ENCODE measurements at places on chromosomes 13 and 19.
A peak's percentile ranks its signal among the peaks of the same experiment; 100 is the strongest.

DNA sequence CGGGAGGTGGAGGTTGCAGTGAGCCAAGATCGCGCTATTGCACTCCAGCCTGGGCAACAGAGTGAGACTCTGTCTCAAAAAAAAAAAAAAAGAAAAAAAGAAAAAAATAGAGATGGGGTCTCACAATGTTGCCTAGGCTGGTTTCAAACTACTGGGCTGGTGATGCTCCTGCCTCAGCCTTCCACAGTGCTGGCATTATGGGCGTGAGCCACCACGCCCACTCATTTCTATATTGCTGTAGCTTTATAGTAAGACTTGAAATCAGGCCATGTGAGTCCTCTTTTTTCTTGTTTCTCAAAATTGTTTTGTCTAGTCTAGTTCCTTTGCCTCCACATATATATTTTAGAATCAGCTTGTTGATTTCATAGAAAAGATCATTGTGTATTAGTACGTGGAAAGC is 18.3 kb downstream of the DNM2 start:
- no peak for DNase-seq

GRCh38 chr19:57814505-57815246 is at the start of gene ZNF552:
Gene ZNF552 (minus strand): TSS chr19:57814913. CDS start chr19:57814743, 170 bp downstream.
- DNase-seq, result peak; percentile 53

DNA sequence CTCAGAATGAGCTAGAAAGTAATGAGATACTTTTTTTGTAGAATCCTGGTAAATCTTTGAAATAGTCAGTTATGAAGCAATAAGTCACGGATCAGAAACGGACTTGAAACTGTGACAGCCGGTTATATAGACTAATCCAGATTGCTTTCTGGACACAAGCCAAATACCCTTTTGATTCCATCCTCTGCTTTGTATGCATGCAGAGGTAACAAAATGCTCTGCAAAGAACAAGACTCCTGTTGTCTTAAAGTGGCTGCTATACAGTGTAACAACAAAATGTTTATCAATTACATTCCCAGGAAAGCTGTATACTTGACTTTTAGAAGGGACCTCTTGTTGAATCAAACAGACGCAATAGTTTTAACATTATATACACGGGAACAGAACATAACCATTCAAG is 66.5 kb upstream of the STARD13 start:
- DNase-seq, result no peak

DNA sequence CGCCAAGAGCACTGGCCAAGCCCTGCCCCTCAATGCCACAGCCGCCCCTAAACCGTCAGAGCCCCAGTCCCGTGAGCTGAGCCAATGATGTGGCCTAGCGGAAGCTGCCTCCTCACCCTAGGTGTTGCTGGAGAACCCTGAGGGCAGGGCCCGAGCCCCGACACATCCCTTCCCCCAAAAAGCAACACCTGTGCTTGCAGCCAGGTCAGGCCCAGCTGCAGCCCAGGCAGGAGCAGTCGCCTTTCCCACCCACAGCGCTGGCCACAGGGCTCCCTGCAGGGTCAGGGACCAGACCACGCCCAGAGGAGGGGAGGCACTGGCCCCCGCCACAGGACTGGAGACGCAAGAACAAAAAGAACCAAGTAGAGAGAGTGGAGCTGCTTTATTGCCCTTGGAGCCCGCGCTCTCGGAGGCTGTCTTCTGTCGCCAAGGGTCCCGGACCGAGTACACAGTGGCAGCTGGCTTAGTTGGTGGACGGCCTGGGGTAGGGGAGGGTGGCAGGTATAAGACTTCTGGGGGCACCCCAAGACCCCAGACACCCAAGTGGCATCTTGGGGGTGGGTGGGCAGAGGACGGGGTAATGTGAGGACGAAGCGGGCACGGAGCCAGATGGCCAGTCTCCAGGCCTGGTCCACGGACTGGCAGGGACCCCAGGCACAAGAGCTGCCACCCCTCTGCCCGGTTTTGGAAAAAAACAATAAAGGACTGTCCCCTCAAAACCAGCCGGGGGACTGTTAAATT is 3.3 kb downstream of the P2RY11 start:
- DNase-seq, result no peak

DNA sequence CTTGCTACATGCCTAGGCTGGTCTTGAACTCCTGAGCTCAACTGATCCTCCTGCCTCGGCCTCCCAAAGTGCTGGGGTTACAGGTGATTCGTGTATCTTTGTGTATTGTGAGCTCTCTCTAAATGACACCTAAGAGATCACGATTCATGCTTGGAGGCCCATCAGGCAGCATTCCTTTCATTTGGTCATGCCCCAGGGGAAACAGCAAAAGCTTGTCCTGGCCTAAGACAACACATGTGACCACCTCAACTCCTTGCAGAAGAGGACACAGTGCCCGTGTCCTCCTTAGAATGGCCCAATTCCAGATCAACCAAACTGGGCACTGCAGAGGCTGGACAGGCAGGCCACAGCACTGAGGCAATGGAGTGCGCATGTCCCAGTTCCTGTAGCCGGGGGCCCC is 32.5 kb downstream of the ZC3H4 start:
- DNase-seq, result no peak

GRCh38 chr13:20924758-20925394 is 22.3 kb upstream of the XPO4 start:
- peak; percentile 56 for DNase-seq

GRCh38 chr19:1377965-1378785 is 5.5 kb upstream of the NDUFS7 start:
- no peak for DNase-seq

- peak; percentile 45 for DNase-seq
Observed at GRCh38 chr13:46321494-46322225, 65.4 kb downstream of the RUBCNL start.

DNA sequence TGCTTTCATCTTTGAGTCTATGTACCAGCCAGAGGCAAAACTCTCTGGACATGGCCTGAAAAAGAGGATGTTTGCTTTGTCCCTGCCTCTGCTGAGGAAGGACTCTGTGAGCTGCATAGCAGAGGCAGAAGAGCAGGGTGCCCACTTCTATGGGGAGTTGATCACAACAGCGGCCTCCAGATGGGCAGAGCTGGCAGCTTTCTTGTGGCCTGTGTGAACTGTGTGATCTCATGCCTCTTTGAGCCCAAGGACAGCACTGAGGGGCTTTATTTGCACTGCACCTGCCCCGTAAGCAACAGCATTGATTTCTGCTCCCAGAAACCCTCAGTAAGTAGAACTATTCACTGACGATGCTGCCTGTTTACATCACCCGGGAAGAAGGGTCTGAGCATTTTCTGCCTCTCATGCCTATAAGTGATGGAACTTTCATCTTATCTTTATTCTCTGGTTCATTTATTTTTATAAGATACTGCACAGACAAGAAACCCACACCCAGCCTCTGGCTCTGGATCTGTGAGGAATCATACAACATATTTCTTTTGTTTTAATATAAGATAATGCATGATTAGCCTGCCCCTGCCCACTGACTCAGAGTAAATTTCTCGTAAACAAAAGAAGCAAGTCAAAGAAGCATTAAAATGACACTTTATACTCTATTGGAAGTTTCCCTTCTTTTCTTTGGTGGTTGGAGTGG is 244.2 kb upstream of the SOX21 start:
- no peak for DNase-seq

DNA sequence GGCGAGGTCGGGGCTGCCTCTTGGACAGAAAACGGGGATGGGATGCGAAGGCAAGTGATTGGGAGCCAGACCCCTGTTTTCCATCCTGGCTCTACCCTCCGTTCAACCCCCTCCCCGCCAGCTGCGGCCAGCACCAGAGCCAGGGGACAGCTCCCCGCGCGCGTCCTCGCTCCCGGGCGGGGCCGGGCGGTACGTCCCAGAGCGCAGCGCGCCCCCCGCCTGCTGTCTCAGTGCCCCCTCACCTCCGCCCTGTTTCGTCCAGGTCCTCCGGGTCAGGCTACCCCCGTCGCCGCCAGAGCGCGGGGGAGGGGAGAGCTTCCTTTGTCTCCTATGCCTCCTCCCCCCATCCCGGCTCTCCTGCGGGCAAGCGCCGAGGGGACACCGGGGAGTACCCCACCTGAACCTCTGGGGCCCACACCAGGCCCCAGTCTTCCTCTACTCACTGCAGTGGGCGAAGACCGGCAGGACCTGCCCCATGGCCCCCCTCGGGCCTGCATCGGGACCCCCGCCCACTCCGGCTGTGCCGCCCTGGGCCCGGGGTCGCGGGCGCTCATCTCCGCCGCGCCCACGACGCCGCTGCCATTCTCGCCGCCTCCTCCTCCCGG is 396 bp downstream of the RTN2 start:
- no peak for DNase-seq

- peak; percentile 14 for DNase-seq
Observed at GRCh38 chr19:3670796-3671679, 29.2 kb downstream of the PIP5K1C start.

GRCh38 chr19:58393725-58394033 is 1.8 kb upstream of the RNF225 start:
- no peak for DNase-seq

- no peak for DNase-seq
Observed at GRCh38 chr13:54078271-54078870, 1049.8 kb downstream of the OLFM4 start.

DNA sequence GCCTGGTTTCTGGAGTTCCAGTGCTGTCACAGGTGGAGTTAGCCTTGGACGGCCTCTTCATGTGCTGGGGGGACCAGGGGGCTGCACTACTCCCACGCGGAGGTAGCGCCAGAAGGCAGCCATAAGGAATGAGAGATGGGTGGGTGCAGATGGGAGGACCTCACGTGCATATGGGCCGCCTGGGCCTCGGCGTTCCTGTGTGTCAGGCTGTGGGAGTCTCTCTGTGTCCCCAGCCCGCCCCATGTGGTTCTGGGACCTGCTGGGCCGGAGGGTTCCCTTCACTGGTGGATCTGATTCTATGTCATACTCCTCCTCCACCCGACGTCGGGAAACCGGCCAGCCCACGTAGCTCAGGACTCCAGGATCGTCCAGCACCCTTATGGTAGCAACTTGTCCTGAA is 149.0 kb upstream of the SOX1 start:
- DNase-seq, result no peak

GRCh38 chr13:37263871-37264270 is 158.4 kb upstream of the CSNK1A1L start:
- DNase-seq, result no peak

DNA sequence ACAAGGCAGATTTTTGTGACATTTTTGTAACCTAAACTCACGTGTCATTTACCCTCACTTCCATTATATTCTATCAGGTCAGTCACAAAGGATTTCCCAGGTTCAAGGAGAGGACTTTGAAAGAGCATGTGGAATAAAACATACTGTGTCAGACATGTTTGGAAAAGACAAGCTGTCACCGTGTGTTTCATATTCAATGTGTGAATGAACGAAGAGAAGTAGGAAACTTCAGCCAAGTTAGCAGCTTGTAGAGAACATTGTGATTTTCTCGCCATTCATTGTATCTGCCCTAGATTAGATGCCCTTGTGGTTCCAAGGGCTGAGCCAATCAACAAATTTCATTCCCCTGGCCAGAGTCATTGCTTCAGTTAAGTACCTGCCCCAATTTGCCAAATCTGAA is 2288.9 kb upstream of the PCDH20 start:
- DNase-seq, result no peak

GRCh38 chr13:103656311-103656710 is 590.1 kb upstream of the SLC10A2 start:
- no peak for DNase-seq

- no peak for DNase-seq
Observed at GRCh38 chr19:16591803-16592556, 19.8 kb upstream of the SLC35E1 start.

DNA sequence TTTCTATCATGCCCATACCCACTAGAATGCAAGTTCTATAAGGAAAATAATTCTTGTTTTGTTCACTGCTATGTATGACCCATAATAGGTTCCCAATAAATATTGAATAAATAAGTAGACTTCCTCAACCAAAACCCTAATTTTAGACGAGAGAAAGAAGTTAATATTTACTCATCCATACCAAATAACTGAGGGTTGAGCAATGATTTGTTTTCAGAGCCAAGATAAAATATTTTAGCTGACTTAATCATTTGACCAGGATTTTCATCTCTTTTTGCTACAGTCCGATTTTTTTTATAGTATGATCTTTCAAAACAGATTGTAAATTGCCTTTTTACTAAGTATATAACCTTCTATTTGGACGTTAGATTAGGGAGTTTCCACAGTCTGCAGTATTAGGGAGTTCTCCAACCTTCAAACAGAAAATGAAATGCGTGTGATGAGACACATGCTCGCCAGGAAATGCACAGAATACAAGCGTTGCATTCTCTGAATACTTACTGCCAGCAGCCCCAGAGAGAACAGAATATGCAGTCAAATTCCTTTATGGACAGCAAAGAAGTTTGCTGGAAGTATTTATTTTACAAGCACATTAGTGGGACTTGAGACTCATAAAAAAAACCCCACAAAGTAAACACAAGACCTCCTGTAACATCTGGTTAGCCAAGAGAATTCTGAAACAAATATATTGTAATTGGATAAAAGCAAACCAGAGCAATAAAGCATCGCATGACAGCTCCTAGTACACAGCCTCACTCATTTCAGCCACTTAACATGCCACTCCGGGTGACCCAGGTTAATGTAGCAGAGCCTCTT is 230.0 kb downstream of the MYO16 start:
- no peak for DNase-seq

GRCh38 chr19:34273121-34273520 is 18.8 kb downstream of the GARRE1 start:
- no peak for DNase-seq

GRCh38 chr13:78306519-78307206 is 296.7 kb downstream of the POU4F1 start:
- DNase-seq, result no peak

GRCh38 chr19:48490981-48491792 is 20.4 kb downstream of the LMTK3 start:
- peak; percentile 46 for DNase-seq

DNA sequence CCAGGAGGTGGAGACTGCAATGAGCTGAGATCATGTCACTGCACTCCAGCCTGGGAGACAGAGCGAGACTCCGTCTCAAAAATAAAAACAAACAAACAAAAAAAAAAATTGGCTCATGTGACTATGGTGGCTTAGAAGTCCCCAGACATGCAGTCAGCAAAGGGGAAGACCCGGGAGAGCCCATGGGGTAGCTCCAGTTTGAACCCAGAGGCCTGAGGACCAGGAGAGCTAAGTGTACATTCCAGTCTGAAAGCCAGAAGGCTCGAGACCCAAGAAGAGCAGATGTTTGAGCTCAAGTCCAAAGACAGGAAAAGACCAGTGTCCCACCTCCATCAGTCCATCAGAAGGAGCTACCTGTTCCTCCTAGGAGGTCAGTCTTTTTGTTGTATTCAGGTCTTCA is 175.2 kb downstream of the TSHZ3 start:
- DNase-seq, result no peak

DNA sequence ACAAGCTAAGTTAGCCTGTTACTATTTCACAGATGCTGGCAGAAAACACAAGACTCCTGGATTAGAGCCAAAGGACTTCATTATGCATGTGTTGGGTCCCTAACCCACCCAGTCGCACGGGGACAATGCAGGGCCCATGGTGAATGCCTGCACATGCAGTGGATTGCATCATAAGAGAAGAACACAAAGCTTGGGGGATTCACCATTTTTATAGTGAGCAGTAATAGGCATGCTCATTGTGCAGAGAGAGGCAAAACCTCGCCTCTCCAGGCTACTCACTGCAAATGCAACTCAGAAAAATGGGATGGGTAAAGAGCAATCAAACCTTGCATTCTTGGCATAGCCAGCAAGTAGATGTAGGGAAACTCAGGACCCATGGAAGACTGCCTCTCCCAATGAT is 115.8 kb downstream of the DIAPH3 start:
- no peak for DNase-seq
